ENCODE measurements at places on chromosomes 16 and 17.

DNA sequence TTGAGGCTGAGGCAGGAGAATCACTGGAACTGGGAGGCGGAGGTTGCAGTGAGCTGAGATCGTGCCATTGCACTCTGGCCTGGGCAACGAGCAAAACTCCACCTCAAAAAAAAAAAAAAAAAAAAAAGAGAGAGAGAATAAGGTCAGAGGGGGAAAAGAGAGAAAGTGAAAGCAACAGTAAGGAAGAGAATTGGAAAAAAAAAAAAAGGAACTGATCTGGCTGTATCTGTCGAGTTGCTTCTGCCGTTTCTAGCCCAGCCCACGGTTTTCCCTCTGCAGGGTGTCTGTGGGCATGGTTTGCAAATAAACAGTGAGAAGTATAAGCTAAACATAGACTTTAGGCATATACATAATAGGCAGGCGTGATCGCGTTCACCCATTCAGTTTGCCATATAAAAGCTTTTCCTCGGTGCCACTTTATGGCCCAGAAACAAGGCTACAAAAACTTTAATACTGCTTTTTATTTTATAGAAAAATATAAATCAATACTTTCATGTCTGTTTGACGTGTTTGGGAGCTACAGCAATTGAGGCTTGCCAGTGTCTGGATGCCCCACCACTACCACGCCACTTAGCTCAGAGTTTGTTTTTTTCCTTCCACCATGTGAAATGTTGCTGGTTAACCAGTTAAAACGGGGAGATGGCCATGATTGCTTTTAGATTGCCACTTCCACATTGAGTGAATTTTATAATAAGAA is 436.7 kb downstream of the MAF start:
- no peak for DNase-seq

DNA sequence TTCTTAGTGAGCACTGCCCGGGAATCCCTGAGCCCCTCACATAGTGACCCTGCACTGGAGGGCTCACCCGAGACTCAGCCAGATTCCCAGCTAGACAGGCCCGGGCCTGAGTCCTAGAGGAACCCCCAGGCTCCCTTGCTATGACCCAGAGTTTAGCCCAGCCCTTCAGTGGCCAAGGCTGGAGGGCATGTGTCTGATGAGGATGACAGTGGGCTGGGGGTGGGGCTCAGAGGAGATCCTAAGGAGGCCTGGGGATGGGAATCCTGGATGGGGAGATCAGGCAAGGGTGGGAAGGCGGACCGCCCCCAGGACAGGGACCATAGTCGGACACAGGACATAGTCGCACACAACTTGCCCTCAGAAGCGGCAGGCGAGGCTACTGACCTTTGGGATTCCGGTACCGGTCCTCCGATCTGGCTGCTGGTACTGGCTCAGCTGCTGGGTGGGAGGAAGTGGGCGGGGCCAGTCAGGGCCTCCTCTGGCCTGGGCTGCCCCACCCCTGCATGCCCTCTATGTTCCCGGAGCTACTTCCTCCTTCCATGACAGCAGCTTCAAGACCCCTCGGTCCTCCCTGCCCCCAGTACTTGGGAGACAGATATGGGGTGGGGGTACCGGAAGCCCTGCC is 1.1 kb downstream of the CD79B start:
- peak; percentile 72 for DNase-seq

- DNase-seq = no peak
These were observed 7.9 kb downstream of the ACLY start for GRCh38 chr17:41910701-41911391.

- no peak for DNase-seq
These were observed 9.8 kb upstream of the IL17C start for GRCh38 chr16:88628512-88628974.

- no peak for DNase-seq
These were observed 2.4 kb downstream of the JPT1 start for GRCh38 chr17:75151930-75152329.

- no peak for DNase-seq
These were observed 39.2 kb downstream of the NT5M start for GRCh38 chr17:17342242-17342945.

DNA sequence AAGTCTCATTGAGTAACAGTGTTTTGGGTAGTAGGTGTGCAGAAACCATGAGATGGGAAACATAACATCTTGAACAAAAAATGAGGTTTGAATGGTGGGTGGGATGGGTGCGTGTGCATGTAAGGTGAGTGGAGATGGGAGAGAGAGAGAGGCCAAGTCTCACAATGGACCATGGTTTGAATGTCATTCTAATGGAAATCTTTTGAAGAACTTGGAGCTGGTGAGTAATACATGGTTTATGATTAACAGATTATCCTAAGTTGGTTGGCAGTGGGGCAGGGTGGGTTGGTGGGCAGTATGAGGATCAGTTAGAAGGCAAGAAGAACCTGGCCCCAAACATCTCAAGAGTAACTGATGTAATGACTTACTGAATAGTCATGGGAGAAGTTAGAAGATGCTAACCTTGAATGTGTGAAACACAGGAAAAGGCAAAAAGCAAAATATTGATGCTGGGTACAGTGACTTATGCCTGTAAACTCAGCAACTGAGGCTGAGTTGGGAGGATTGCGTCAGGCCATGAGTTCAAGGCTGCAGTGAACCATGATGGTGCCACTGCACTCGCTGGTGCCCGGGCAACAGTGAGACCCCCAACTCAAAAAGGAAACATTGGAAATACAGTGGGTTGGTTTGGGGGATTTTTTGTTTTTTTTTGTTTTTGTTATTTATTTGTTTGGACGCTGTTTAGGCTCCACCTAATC is 32.7 kb downstream of the ZNF207 start:
- no peak for DNase-seq

GRCh38 chr17:27554152-27554551 is 76.8 kb upstream of the LGALS9 start:
- DNase-seq = no peak

DNA sequence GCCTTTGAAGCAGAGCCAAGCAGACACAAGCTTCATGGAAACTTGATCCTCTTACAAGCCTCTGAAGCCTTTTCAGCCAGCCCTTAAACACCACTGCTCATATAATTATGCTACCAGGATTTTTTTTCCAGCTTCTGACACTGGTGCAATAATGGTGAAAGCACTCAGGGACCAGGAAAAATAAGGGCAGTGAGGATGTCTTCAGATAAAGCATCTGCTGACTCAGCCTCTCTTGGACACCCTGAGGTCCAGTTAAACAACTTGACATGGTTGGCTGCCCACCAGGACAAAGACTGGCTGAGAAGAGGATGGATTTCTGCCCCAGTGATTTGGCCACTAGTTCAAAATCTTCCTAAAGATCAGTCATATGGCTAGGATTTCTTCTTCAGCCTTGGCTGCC is 124.2 kb upstream of the N4BP1 start:
- DNase-seq = no peak

DNA sequence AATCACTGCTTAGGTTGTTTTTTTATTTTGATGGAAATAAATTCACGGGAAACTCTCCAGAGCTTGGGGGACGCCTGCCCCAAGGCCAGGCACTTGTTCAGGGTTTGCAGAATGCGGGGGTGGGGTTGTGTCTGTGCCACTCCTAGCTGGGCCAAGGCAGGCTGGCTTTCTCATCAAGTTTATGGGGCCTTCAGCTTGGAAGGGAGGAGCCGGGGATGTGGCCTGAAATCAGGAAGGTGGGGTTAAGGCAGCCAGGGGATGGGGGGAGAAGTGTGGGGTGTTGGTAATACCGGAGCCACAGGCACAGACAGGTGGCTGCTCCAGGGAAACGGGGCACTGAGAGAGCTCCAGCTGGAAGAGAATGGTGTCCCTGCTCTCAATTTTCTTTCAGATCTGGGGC is 1.7 kb upstream of the CHAD start:
- no peak for DNase-seq

- DNase-seq = no peak
These were observed 228.5 kb downstream of the CCDC182 start for GRCh38 chr17:57516290-57517230.

GRCh38 chr16:23371368-23371767 is 69.3 kb downstream of the SCNN1B start:
- no peak for DNase-seq

GRCh38 chr17:72381597-72382397 is 261.0 kb downstream of the SOX9 start:
- no peak for DNase-seq

DNA sequence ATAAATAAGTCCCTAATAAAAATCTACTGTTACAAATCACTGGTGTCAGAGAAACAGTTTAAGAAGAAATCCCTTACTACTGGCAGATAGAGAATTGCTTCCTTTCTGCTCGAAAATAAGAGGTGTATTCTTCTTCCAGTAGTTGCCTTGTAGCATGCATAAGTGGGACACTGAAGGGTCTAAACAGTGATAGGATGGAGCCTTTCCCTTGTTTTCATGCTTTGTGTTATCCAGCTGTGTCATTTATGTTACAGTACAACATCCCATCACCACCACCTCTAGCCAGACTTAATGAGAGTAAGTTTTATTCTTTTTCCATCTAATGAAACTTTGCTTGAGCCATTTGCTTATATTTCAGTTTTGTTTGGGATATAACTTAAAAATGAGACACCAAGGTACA is 54.3 kb downstream of the NLK start:
- no peak for DNase-seq

GRCh38 chr16:56347670-56348069 is 77.7 kb downstream of the AMFR start:
- no peak for DNase-seq

GRCh38 chr16:26830428-26831127 is 236.1 kb upstream of the C16orf82 start:
- no peak for DNase-seq

GRCh38 chr16:8888951-8889892 is 7.1 kb downstream of the LITAFD start:
- DNase-seq = no peak

- no peak for DNase-seq
These were observed 45.3 kb downstream of the RAI1 start for GRCh38 chr17:17726458-17727060.

DNA sequence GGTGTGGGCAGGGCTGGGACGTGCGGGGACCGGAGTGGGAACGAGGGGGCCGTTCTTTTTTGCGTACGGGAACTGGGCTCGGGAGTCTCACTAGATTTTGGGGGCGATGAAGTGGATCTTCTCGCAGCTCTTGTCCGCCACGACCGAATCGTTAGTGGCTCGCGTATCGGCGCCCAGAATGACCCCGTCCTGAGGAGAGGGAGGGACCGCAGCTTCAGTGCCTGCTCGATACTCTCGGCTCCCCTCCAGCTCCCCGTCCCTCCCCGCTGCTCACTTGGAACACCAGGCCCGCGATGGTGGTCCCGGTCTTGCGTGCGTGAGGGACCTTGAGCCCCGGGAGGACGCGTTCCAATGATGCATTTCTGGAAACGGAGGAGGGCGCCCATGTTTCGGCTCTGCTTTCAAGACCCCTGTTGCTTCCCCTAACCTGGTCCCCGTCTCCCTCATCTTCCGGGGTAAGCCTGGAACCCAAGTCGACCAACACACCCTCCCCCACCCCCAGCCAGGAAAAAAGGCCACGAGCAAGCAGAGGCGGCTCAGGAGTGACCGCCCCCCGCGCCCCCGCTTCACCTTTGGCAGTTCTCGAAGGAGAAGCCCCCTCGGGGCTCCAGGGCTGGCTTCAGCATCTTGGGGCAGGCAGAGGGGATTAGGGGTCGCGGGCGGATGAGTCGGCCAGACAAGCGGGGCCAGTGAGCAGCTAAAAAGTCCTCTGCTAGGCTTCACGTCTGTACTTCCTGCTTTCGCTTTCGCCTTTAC is at the start of gene PSMB10:
PSMB10 (minus strand) TSS at position 727 of the 756 bp plus-strand sequence; CDS start at position 626, 101 bp downstream.
- peak; percentile 84 for DNase-seq

- no peak for DNase-seq
These were observed 507.2 kb upstream of the EEF2KMT start for GRCh38 chr16:5604770-5605169.

GRCh38 chr17:75077496-75078283 is 10.1 kb upstream of the SLC16A5 start:
- peak; percentile 68 for DNase-seq

- DNase-seq = no peak
These were observed 48.8 kb downstream of the AIPL1 start for GRCh38 chr17:6386041-6386630.

GRCh38 chr17:29576214-29577000 is 7.9 kb downstream of the TP53I13 start:
- no peak for DNase-seq

DNA sequence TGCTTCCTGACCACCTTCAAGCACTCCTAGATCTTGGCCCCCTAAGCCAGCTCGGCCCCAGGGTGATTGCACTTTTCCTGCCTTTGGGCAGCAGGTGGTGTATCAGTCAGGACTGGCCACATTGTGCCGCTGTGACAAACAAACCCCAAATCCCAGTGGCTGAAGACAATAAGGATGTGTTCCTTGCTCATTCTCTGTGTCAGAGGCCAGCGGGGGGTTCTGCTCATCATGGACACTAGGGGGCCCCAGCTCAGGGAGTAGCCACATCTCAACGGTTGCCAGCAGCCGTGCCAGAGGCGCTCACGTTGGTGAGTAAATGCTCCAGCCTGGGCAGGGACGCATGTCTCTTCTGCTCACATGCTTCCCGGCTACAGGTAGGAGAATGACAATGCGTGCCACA is 60.4 kb downstream of the ZDHHC7 start:
- no peak for DNase-seq

DNA sequence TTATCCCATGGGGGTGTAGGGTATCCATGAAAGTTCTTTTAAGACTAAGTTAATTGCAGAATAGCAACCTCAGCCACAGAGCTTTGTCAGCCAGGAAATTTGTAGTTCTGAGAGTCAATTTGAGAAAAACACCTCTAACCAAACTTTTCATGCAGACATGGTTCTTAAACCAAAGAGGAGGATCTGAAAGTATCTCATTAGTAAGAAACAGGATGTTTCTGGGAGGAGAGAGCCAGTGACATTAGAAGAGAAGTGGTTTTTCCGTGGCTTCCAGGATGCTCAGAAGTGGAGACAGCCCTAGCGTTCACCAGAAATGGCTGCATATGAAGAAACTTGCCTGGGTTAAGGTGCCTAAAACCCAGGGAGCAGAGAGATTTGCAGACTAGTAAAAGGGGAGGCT is 7.9 kb downstream of the GNAO1 start:
- DNase-seq = no peak

DNA sequence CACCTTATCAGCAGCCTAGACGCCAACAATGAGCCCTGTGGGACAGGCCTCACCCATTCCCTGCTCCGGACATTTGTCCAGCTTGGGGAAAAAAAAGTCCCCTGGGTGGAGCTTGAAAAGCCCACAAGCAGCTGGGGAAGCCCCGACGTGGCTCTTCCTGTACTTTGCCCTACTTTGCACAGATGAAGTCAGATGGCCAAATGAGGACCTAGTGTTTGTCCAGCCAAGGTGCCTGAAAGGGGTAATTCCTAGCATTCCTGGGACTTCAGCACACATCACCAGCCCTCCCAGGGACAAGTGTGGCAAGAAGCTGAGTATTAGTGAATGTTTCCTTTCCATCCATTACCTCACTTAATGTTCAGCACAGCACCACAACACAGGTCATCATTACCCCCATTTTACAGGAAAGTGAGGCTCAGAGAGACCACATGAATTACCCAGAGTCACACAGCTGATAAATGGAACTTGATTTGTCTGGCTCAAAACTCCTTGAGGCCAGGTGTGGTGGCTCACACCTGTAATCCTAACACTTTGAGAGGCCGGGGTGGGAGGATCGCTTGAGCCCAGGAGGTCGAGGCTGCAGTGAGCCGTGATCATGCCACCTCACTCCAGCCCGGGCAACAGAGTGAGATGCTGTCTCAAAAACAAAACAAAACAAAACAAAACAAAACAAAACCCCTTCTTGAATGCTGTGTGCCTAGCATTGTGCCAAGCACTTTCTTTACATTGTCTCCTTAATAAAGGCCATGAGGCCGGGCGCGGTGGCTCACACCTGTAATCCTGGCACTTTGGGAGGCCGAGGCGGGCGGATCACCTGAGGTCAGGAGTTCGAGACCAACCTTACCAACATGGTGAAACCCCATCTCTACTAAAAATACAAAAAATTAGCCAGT is 19.9 kb upstream of the PLLP start:
- DNase-seq = no peak

All from ureter (tissue), 1 donor.